A172 (cell line): ENCODE measurements at places on chromosomes 3 and 15. TPM values are rescaled to one million over a fixed set of nuclear protein-coding genes. Genes with fewer than 3 reads are reported as not detected.

GRCh38 chr3:78894787-78895186 is 873.0 kb downstream of the ROBO1 start:
- DNase-seq = no peak

LRRC31 gene
- total RNA-seq = not detected in 2 replicates

EHHADH gene
- 2.3 and 10.2 TPM in 2 replicates for total RNA-seq

AP3B2 gene
- total RNA-seq = 0.09 and 0.29 TPM in 2 replicates

GRCh38 chr15:64720188-64720587 is 55.2 kb downstream of the RBPMS2 start:
- DNase-seq = no peak

GRCh38 chr3:152199102-152199840 is 69.5 kb upstream of the MBNL1 start:
- no peak for DNase-seq

- DNase-seq = no peak
These were observed 111.3 kb downstream of the BBX start for GRCh38 chr3:107634099-107634489.

ERICH6 gene
- total RNA-seq = not detected in 2 replicates

CPLX3 gene
- not detected in 2 replicates for total RNA-seq

- no peak for DNase-seq
These were observed 177.7 kb downstream of the ALDH1A2 start for GRCh38 chr15:57887825-57888224.

PLSCR5 gene
- total RNA-seq = not detected in 2 replicates

DNA sequence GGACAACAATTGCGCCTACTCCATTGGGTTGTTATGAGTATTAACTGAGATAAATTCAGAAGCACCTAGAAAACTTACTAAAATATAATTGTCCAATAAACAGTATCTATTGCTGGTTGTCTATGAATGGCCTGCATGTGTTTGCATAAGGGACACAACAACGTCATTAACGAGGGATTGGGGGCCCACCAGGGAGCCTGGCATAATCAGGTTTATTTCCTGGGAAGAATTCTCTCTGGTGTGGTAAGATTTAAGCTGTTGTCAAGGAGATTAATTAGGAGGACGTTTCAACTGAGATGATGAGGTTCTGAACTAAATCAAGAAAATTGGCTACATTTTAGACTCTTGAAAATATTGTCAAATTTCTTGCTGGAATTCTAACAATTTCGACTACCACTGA is 176.1 kb upstream of the CDIN1 start:
- DNase-seq = peak; percentile 85

CTXN2 gene
- total RNA-seq = 0.05 TPM in 1 of 2 replicates, not detected in the other

KY gene
- not detected in 2 replicates for total RNA-seq

GRCh38 chr15:80816049-80816653 is 37.0 kb downstream of the CEMIP start:
- DNase-seq = no peak

GRCh38 chr3:172323894-172324610 is 124.2 kb downstream of the GHSR start:
- peak; percentile 23 for DNase-seq
